ENCODE measurements at places on chromosomes 13 and 19.

DNA sequence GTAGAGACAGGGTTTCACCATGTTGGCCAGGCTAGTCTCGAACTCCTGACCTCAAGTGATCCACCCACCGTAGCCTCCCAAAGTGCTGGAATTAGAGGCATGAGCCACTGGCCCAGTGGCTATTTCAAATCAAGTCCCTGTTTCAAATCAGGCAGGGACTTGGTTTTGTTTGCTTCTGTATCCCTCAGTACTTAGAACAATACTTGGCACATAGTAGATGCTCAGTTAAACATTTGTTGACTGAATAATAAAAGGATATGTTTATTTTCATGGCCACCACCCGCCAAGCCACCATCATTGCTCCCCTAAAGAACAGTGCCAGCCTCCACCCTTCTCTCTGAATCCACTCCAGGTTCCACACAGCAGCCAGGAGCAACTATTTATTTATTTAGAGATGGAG, 4.2 kb downstream of the RPS28 start:
- no peak for DNase-seq

- DNase-seq = no peak
These were observed 51.1 kb downstream of the TNFRSF19 start for GRCh38 chr13:23621316-23621645.

DNA sequence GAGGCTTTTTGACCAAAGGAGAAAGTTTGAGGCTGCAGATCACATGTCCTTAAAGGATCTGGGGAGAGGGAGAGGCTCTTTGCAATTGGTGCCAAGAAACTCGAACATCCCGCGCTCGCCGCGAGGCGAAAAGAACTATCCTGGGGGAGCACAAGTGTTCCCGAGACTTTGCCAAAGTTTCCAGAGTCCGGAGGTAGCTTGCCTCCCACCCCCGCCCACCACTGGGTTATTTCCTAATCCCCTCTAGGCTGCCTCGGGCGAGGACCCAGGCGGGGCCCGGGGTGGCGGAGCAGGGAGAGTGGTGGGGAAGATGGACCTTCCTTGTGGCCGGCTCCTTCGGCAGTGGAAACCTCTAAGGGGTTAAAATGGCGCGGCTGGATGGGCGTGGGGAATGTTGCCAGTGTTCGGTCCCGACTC, 114.5 kb downstream of the KCNRG start:
- DNase-seq = no peak

GRCh38 chr19:35206855-35207254, 21.7 kb downstream of the FAM187B start:
- DNase-seq = no peak

DNA sequence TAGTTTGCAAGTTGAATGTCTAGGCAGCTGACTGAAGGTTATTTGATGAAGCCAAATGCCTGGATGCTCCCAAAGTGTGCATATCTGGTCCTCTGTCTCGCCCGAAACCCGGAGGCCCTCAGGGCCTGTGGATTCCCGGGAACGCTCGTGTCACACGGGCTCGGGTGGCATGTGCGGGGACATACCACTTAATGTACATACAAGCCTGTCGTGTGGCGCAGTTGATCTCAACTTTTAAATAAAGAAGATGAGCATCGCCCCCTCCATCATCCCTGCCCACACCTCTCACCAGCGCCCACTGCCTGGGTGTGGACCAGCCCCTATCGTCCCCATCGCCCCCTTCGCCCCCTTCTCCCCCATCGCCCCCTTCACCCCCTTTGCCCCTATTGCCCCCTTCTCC, 33.9 kb downstream of the ATP11A start:
- DNase-seq = no peak

DNA sequence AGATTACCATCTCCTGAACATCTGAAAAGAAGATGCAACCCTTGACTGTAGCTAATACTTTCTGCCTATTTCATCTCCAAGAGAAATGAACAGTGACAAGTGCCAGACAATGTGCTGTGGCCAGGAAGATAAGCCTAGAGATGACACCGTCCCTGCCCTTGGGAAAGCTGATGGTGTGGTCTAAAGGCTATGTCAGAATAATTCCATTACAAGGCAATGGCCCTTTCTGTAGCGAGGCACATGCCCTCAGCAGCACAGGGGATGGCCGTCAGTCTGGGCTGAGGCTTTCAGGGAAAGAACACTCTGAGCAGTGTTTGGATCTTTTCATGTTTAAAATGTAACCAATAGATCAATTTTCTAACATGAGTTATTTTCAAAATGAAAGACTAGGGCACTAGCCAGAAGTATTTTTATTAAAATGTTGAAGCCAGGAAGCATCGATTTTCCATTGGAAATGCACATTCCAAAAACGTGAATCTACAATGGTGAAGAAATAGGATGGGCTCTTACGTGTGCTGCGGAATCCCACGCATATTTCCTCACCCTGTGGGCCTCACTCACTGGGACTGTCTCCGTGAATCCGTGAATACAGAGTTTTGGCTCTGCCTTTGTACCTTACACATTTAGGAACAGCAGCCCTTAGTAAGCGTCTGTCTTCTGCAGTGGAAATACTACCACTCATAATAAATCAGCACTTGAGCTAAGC, 22.0 kb downstream of the COL4A1 start:
- no peak for DNase-seq

DNA sequence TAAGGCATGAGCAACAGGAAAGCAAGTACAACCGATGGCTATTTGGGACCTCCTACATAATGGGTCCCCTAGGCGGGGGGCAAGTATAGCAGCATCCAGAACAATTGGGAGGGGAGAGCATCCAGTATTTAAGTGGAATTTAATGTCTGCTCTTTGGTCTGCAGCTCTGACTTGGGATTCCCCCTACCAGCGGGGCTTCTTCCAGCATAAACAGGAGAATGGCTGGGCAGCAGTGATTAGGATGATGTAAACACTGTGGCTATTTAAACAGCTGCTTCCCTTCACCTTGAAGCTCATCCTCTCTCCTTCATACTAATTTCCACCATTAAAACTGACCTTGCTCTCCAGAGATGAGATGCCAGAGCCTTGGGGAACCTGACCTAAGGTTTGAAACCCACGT, 73.9 kb upstream of the OXGR1 start:
- DNase-seq = no peak

DNA sequence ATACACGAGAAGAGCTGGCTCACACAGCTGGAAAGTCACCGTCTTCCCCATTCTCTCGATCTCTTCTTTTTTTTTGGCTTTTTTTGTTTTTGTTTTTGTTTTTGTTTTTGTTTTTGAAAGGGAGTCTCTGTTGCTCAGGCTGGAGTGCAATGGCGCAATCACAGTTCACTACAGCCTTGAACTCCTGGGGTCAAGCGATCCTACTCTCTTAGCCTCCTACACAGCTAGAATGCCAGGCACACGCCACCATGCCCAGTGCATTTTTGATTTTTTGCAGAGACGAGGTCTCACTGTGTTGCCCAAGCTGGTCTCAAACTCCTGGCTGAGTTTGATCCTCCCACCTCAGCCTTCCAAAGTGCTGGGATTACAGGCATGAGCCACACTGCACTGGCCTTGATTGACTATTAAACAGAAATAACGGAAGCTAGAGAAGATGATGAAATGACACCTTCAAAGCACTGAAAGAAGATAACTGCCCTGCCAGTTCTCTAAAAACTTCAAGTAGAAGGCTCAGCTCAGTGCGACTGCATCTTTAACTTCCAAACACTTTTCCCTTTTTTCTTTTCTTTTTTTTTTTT, 4.0 kb downstream of the FXYD3 start:
- no peak for DNase-seq

DNA sequence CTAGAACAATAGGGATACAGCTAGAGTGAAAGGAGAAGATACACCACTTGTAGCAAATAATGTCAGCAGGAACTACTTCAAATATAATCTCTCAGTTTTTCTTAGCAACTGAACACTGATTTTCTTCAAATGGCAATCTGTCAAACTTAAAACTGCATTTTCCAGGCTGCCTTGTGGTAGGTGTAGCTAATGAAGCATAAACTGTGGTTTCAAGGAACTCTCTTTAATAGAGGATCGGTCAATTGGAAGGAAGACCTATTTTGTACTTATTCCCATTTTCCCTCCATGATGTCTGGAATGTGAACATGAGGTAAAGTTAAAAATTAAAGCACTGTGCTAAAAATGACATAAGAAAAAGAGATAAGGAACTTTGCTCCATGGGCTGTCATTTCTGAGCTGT, 1261.9 kb downstream of the PCDH17 start:
- no peak for DNase-seq

- DNase-seq = no peak
These were observed 15.2 kb downstream of the PLEKHF1 start for GRCh38 chr19:29680447-29680846.

- DNase-seq = no peak
These were observed 13.6 kb downstream of the POLR2E start for GRCh38 chr19:1081301-1082164.

- DNase-seq = peak; percentile 27
These were observed 1420.8 kb upstream of the SLC10A2 start for GRCh38 chr13:104487006-104487405.

DNA sequence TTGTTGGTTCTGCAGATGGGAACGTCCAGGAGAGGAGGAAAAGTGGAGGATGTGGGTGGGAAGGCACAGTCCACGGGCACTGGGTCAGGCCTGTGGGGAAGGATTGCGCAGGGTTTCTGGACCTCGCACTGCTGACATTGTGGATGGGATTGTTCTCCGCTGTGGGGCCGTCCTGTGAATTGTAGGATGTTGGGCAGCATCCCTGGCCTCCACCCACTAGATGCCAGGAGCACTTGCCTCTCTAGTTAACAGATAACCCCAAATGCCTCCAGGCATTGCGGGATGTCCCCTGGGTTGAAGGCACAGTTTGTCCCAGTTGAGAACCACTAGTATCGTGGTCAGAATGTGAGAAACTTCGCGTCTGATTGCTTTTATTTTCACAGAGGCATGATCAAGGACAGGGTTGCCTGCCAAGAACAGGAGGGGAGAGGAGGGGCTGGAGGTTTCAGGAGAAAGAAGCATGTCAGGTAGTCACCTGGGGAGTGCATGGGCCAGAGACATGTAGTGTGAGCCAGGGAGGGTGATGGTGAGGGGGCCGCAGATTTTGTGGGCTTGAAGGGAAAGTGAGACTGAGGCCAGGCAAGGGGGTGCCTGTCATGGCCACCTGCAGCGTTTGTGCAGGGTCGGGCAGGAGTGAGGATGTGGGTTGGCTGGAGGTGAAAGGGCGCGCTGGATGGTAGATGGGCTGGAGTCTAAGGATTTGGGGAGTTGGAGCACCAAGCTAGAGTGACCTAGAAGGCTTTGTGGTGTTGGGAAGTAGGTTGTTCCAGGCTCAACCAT, 3.2 kb downstream of the ZNF628 start:
- DNase-seq = no peak

- DNase-seq = no peak
These were observed 1210.1 kb upstream of the SPRY2 start for GRCh38 chr13:81551036-81551435.

GRCh38 chr13:65725006-65725405, 1505.1 kb downstream of the PCDH9 start:
- DNase-seq = no peak

DNA sequence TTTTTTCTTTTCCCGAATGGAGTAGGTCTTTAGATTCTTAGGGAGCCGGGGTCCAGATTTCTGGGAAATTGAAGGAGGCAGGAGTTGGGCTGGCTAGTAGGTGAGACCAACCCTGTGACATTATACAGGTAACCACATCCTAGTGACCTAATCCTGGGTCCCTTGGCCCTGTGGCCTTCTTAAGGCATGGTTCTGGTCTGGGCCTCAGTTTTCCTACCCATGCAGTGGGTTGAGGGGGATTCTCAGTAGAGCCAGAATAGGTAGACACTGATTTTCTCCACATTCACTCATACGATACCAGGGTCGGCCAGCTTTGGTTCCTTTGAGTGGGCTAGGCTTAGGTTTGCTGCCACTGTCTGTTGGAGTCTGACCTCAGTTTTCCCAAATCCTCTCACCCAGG, 7.2 kb downstream of the PPFIA3 start:
- DNase-seq = no peak

DNA sequence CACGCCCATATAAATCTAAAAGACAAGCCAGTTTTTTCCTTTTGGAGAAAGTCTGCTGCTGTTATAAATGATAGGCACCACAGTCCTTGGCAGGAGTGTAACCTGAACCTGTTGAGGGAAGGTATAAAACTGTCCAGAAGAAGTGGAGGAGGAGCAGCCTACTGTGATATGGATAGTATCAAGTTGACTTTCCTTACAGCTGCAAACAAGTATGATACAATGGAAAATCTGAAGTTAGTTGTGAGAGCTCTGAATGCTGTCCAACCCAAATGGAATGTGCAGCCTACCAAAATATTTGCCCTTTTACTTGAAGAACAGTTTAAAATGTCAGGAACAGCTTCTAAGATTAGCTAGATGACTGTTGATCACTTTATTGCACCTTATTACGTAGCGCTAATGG, 399.6 kb downstream of the FGF14 start:
- no peak for DNase-seq

GRCh38 chr13:100096526-100096925, 7.6 kb downstream of the PCCA start:
- no peak for DNase-seq

GRCh38 chr13:60326273-60326672, 70.7 kb upstream of the TDRD3 start:
- DNase-seq = no peak

DNA sequence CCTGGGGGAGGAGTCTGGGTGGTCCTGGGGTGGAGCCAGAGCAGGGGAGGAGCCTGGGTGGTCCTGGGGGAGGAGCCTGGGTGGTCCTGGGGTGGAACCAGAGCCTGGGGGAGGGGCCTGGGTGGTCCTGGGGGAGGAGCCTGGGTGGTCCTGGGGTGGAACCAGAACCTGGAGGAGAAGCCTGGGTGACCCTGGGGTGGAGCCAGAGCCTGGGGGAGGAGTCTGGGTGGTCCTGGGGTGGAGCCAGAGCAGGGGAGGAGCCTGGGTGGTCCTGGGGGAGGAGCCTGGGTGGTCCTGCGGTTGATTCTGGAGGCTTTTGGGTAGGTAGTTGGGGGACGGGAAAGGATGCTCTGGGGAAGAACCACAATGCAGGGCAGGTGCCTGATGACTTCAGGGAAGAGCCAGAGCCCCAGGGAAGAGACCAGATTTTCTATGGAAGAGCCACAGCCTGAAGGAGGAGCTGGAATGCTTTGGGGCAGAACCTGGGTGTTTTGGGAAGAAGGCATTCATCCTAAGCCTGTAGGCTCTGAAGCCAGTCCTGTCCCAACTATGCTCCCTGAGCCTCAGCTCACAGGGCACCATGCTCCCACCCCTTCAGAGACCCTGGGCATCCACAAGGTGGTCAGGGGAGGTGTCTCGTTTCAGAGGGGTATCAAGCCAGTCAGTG, 15.0 kb downstream of the MRPS12 start:
- DNase-seq = no peak

GRCh38 chr13:76692346-76692745, 193.9 kb downstream of the KCTD12 start:
- DNase-seq = no peak

GRCh38 chr13:96243376-96243775, 153.5 kb downstream of the HS6ST3 start:
- DNase-seq = no peak

- DNase-seq = no peak
These were observed 16.1 kb downstream of the CUL4A start for GRCh38 chr13:113225515-113225914.

- no peak for DNase-seq
These were observed 162.5 kb downstream of the KCTD12 start for GRCh38 chr13:76723551-76724232.

GRCh38 chr19:46124638-46125115, at the start of gene IGFL3:
TSS of gene IGFL3 (minus strand) at chr19:46124688. CDS start at chr19:46124649, 39 bp downstream.
- DNase-seq = no peak

All from HS-27A (cell line).